Endodermal cell (in vitro differentiated cells): ENCODE measurements at places on chromosomes 7 and 10. TPM values are rescaled to one million over a fixed set of nuclear protein-coding genes. Genes with fewer than 3 reads are reported as not detected.

- no peak for DNase-seq
Observed at GRCh38 chr10:76139431-76139830, 708.0 kb downstream of the LRMDA start.

GRCh38 chr10:132549371-132549770, 11.8 kb downstream of the INPP5A start:
- DNase-seq, result no peak

GRCh38 chr10:71213127-71213621, 804 bp downstream of the UNC5B start:
- peak; percentile 85 for DNase-seq

- no peak for DNase-seq
Observed at GRCh38 chr7:146443102-146443501, 326.5 kb downstream of the CNTNAP2 start.

DNA sequence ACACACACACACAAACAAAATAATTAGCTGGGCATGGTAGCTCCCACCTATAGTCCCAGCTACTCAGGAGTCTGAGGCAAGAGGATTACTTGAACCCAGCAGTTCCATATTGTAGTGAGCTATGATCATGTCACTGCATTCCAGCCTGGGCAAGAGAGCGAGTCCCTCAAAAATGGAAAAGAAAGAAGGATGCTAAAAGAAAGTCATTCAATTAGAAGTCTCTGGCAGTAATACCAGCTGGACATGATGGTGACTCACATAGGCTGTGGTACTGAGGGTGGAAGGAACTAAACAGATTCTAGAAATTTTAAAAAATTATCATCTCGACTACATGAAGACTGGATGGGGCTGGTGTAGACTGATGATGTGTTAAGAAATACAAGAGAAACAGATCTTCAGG, 385.3 kb downstream of the ETV1 start:
- no peak for DNase-seq

GRCh38 chr7:99409806-99410205, 1.0 kb downstream of the BUD31 start:
- DNase-seq, result no peak

GRCh38 chr7:158042156-158042880, 545.3 kb downstream of the PTPRN2 start:
- no peak for DNase-seq

GRCh38 chr10:7818295-7819120, at the start of gene TAF3:
Gene TAF3, plus strand, starts transcription at chr10:7818505. Its CDS starts 205 bp downstream, at chr10:7818710.
- DNase-seq, result peak; percentile 97

DNA sequence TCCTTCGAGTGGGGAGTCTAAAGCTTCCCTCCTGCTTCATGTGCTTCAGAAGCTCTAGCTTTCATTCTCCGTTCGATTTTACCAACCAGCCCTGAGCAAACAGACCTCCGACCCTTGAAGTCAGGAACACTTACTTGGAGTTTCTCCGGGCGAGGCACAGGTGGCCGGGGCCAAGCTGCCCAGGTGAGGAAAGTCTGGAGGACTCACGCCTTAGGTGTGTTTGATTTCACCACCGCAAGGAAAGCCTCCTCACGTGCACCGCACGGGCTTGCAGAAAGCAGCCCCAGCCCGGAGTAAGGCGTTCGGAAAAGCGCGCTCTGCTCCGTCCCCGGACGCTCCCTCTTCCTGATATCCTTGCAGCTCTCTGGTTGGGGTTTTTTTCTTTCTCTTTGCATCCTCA, 30.1 kb upstream of the CNPY1 start:
- DNase-seq, result peak; percentile 37

DNA sequence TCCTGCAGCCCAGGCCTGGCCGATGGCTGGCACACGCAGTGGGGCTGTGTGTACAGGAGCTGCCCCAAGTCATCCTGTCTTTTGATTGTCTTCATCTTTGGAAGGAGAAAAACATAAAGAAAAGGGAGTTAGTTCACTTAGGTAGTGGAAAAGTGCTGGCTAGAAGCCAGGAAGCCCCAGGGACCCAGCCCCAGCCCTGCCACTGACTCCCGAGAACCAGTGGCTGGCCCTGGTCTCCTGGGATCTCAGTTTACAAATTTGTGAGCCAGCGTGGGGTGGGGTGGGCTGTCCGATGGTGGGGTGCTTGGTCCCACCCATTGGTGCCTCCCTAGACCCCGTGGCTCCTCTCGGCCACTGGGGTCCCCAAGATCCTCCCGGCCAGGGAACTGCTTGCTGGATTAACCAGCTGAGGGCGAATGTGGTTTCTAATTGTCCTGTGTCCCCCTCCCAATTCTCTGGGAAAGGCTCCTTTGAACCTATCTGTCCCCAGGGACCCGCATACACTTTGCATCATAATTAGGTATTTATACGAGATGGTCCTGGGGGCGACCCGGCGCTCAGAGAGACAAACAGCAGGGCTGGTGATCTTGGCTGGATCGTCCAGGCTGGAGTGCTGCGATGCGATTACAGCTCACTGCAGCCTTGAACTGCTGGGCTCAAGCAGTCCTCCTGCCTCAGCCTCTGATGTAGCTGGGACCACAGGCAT, 16.3 kb upstream of the CHST12 start:
- DNase-seq, result no peak

GRCh38 chr7:156949541-156950380, at the start of gene NOM1:
Gene NOM1, plus strand, starts transcription at chr7:156949712. Its CDS starts 26 bp downstream, at chr7:156949738.
- DNase-seq, result peak; percentile 95

DNA sequence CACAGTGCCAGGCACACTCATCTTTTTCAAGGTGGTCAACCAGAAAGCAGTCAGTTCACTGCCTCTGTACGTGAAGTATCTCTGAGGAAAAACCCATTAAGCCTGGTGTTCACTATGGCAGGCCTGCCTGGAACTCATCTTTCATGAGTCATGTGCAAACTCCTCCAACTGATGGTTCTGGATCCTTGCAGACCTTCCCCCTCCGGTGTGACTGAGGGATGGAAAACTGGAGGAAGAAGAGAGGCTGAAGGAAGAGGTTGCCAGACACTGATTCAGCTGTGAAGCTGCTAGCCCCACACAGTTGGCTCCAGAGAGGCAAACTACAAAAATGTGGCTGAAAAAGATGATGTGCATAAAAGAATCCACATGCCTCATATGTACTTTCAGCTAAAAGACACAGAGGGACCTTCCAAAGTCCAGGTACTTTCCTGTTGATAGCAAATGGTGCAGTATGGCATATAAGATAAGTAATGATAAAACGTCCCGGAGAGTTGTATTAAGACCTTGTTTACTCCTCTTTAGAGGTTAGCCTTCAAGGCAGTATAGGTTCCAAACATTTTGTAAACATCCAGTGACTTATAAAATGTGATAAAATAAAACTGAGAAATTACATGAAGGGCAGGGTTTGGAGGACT, 2.7 kb downstream of the CYP3A5 start:
- no peak for DNase-seq

GRCh38 chr10:76645341-76645740, 992.3 kb downstream of the KCNMA1 start:
- no peak for DNase-seq

GRCh38 chr10:109205929-109206585, 717.3 kb downstream of the XPNPEP1 start:
- no peak for DNase-seq

DNA sequence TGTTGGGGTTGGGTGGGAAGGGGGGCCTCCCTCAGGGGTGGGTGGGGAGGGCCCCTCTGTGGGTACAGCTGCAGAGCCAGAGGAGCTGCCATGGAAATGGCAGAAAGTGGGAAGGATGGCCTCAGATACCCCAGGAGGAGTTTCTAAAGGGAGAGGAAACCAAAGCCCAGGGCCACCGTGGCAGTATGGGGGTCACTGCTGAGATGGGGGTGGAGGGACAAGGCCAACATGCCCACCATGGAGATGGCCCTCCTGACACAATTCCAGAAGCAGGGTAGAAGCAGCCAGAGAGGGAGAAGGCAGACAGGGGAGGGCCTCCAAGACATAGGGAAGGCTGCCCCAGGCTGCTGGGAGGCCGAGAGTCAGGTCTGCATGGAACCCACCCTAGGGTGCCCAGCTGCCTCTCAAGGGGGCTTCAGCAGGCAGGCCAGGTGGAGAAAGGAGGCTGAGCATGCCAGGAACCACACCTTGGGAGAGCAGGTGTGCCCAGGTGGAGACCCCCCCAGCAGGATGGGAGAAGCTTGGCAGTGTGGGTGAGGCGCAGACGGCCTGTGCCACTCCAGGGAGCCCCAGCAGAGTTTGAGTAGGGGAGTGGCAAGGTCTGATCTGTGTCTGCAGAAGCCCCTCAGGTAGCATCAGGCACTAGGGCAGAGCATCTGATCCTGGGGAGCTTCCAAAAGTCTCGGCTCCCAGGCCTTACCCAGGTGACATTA, 146.8 kb downstream of the ARHGAP22 start:
- DNase-seq, result peak; percentile 36

- DNase-seq, result no peak
Observed at GRCh38 chr10:29317423-29318021, 28.7 kb downstream of the LYZL1 start.

Gene TMEM213
- not detected in 3 replicates for total RNA-seq

Gene ETV1
- 15.8 to 32.8 TPM (median 19.8 TPM) in 3 replicates for total RNA-seq

Gene NCF1
- total RNA-seq, result 0.34 and 0.37 TPM in 2 replicates

Gene AGMO
- 0.23 TPM in 1 of 3 replicates, not detected in the others for total RNA-seq

Gene CHN2
- total RNA-seq, result 3.3 to 14.9 TPM (median 14.0 TPM) in 3 replicates

Gene TLX1
- total RNA-seq, result 0.38 TPM in 1 of 3 replicates, not detected in the others

Gene OR2A42
- total RNA-seq, result not detected in 2 replicates

Gene SPAG6
- 1.1 and 1.2 TPM in 2 replicates for total RNA-seq

Gene UPP1
- 31.9 to 44.6 TPM (median 40.5 TPM) in 3 replicates for total RNA-seq

Gene DNAJB12
- 27.5 and 29.6 TPM in 2 replicates for total RNA-seq

Gene PALD1
- 17.3 and 18.0 TPM in 2 replicates for total RNA-seq

Gene PPP1R3A
- not detected in 3 replicates for total RNA-seq

Gene HMX3
- not detected in 3 replicates for total RNA-seq

Gene TMEM229A
- total RNA-seq, result 0.31 to 0.94 TPM in 2 of 3 replicates, not detected in the other
